ENCODE measurements at places on chromosomes 12 and 14.

- DNase-seq, result no peak
Measured at GRCh38 chr12:124713041-124713435, 145.6 kb upstream of the NCOR2 start.

DNA sequence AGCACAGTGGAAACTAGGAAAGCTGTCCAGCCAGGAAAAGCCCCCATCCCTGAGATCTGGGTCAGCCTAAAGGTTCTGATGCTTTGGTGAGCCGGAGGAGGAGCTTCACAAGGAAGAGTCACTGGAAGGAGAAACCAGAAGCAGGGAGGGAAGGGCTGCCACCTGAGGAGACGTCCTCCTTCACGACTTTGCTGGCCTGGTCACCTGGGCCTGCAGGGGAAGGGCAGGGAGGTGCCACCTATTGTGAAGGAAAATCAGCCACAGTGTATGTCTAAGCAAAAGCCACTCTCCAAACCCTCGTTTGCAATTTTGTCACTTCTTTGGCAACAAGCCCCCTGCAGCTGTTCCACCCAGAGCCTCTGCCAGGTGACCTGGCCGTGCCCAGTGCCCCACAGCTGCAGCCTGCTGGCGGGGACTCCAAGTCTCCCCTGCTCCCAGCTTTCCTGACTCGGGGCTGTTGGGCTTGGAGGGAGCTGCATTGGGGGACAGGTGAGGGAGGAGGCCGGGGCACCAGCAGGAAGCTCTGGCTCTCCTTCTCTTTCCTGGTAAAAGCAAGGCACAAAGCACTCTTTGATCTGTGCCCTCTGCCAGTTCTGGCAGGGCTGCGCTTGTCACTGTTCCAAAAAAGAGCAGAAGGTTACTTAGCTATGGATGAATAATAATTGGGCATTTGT, 120.9 kb upstream of the BCL2L14 start:
- no peak for DNase-seq

DNA sequence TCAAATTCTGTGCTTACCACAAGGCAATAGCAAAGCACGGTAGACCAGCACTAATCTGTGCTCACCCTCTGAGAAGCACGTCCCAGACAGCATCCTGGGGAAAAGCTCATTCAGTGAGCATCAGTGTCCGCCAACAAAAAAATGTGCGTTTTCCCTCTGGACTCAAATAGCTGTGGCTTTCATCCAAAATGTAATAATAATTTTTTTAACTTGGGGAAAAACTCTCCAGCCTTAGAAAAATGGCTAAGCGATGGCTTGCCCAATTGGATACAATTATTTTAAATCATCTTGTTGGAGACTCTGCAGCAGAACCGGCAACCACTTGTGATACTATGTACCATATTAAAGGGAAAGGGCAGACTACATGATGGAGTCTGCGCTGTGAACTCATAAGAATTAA, 1.1 kb upstream of the KRT77 start:
- no peak for DNase-seq

DNA sequence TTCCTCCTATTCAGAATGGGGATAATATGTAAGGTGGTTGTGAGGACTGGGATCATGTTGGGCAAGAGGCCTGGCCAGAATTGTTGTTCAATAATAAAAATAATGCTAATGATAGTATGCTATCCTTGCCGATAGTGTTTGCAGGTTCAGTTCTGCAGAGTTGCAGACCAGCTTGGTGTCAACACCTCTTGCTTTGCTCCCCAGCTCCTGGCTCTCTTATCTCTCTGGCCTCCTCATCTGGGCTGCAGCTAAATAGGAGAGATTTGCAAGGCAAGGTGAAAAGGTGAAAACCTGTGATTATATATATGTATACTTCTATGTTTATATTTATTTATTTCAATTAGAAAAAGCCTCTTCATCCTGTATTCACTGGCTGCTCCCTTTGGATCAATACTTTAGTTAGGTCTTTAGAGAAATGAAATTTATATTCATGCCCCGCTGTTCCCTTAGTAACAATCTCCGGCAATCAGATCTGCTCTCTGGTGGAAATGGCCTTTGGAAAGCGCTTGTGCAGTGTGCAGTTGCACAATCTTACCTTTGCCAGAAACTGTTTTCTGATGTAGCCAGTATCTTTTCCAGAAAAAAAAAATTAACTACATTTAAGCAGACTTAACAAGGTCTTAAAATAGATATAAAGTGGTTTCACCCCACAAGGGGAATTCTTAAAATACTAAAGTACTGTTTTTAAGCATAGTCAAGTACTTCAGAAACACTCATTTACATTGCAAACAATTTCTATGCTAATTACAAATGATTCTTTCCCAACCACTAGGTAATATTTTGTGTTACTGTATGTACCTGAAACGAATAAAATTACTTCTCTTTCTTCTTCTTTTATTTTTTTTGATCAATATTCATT, 19.1 kb upstream of the ACVR1B start:
- no peak for DNase-seq

DNA sequence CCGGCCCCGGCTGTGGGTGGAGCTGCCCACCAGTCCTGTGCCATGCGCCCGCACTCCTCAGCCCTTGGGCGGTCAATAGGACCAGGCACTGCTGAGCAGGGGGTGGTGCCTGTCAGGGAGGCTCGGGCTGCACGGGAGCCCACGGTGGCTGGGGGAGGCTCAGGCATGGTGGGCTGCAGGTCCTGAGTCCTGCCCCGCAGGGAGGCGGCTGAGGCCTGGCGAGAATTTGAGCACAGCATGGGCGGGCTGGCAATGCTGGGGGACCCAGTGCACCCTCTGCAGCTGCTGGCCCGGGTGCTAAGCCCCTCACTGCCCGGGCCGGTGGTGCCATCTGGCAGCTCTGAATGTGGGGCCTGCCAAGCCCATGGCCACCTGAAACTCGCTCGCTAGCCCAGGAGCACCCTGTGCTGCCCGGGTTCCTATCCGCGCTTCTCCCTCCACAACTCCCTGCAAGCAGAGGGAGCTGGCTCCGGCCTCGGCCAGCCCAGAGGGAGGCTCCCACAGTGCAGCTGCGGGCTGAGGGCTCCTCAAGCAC, 1371.1 kb downstream of the FSCB start:
- DNase-seq, result no peak

DNA sequence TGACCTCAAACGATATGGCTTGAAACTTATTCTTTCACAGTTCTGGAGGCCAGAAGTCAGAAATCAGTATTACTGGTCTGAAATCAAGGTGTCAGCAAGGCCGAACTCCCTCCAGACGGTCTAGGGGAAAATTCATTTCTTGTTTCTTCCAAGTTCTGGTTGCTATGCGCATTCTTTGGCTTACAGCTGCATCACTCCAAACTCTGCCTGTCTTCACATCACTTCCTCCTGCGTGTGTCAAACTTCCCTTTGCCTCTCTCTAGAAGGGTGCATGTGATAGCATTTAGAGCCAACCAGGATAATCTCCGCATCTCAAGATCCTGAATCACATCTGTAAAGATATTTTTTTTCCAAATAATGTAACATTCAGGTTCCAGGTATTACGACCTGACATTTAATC, 62.8 kb downstream of the DENND5B start:
- DNase-seq, result no peak

- no peak for DNase-seq
Measured at GRCh38 chr14:75147423-75148071, 20.7 kb upstream of the NEK9 start.

- no peak for DNase-seq
Measured at GRCh38 chr12:110670161-110670701, 18.7 kb downstream of the HVCN1 start.

DNA sequence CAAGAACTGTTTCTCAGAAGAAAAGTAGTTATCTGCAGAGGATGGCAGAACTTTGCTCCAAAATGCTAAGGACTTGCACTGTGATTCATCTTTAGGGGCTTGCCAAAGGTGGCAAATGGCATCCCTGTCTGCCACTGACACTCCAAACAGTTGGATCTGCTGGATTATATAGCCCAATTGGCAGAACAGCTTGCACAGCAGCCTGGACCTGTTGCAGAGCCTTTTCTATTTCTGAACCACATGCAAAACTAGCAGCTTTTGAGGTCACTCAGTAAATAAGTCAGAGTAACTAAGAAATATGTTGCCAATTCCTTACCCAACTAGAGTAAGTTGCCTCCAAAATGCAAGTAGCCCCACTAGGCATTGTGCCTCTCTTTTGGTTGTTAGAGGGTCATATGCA, 397.5 kb upstream of the NOVA1 start:
- no peak for DNase-seq

- DNase-seq, result no peak
Measured at GRCh38 chr12:6753772-6754356, 923 bp upstream of the MLF2 start.

GRCh38 chr12:17304503-17305347, 698.8 kb upstream of the LMO3 start:
- no peak for DNase-seq

GRCh38 chr12:58458102-58458501, 462.2 kb downstream of the LRIG3 start:
- no peak for DNase-seq

DNA sequence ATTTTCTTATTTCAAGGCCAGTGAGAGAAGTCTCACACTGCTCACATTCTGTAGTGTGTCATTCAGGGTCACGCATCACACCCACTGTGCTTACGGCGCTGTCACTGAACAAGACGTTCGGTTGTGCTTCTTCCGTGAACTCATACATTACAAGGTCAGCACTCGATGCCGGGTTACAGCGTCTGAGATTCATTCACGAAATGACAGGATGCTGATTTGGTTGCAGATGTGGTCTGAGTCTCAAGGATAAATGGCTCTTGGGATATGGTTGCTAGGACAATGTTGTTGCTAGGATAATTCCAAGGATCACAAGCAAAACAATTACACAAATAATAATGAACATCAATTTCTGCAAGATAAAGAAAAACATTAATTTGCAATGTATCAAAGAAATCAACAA, 47.4 kb downstream of the STX2 start:
- DNase-seq, result no peak

GRCh38 chr14:89175881-89176799, 240.9 kb downstream of the FOXN3 start:
- DNase-seq, result no peak

GRCh38 chr12:65529771-65530435, 251.4 kb downstream of the MSRB3 start:
- DNase-seq, result no peak

DNA sequence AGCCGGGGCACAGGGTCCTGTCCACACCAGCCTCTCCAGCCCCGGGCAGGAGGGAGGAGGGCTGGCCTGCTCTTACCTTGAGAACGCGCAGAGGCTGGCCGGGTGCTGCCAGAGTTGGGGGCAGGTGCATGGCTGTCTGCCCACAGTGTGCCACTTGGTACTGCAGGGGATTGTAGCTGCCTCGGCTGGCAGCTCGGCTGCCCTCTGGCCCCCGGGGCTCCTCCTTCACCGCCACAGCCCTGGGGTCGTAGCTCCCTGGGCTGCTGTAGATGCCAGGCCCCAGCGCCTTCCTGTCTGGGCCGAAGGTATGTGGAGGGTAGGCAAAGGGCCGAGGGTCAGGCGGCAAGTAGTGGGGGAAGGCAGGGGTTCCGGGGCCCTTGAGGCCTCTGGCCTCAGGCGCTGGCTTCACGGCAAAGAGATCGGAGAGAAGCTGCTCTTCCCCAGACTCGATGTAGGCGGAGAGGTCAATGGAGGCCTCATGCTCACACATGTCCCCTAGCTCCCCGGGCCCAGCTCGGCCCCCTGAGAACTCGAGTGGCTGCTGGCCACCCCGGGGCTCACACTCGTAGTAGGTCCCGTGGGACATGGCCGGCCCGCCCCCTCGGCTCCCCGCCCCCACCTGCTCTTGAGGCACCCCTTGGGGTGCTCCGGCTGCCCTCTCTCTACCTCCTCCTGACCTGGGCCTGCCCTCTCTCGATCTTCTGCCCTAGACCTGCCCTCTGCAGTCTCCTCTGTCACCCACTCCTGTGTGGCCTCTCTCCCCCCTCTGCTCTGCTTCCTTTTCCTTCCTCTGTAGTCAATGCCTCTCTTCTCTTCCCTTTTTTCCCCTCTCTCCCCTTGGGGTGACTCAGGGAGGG, at the start of gene CEBPE:
Gene CEBPE, minus strand, starts transcription at position 750 of the 857 bp plus-strand sequence. Its CDS starts 164 bp downstream, at position 586.
- no peak for DNase-seq

DNA sequence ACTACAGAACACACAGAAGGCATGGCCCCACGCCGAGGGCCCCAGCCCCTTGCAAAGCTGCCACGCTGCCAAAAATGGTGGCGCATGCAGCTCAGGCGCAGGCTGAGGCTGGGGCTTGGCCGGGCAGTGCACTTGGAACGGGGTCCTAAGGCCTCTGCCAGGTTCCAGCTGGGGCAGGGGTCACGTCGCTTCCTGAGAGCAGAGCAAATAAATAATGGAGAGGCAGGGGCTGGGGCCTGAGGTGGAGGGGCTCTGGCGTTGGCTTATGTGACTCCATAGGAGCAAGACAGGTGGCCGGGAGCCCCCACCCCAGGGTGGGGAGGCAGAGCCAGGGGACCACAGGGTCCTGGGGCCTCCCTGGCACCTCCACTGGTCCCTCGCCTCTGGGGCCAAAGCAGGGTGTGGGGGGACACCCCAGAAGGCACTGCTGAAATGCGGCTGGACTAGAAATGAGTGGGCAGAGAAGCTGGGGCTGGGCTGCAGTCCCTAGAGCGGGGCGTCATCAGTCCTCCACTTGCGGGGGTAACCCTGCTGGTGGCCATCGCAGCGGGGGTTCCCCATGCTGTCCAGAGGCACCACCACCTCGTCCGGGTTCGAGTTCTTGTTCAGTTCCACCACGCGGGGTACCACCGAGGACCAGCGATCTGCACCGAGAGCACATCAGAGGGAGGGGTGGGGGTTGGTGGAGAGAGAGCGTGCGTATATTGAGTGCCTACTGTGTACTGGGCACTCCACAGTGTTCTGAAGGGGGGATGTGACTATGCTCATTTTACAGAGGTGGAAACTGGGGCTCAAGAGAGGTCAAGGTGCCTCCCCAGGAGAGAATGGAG, 49.8 kb downstream of the TRPV4 start:
- DNase-seq, result no peak

DNA sequence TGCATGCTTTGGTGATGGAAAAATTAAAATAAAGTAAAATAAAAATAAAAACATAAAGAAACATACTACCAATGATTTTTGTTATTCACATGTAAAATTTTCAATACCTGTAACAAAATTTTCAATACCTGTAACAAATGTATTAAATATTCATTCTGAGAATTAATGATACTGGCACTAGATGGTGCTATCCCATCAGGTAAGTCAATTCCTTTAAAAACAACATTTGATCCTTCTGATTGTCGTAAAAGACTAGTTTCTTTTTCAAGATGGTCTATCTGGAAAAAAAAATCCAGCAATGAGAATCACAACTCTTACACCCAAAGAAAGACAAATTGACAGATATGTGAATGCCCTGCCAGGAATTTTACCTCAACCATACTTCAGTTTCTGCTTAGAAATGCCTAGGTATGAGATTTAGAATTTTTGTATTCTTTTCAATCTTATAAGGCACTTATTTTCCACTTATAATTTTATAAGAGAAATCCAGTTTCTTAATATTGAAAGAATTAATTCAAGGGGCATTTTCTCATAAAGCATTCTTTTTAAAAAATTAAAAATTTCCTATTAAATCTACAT, 30.7 kb downstream of the CEP290 start:
- no peak for DNase-seq

- DNase-seq, result no peak
Measured at GRCh38 chr12:51871918-51872688, 15.8 kb upstream of the ANKRD33 start.
